Esophagus mucosa (tissue), 1 donor: ENCODE measurements at places on chromosomes 13 and 19.
A peak's percentile ranks its signal among the peaks of the same experiment; 100 is the strongest.

- no peak for ATAC-seq
Measured at GRCh38 chr13:77339408-77339807, 12.5 kb upstream of the MYCBP2 start.

DNA sequence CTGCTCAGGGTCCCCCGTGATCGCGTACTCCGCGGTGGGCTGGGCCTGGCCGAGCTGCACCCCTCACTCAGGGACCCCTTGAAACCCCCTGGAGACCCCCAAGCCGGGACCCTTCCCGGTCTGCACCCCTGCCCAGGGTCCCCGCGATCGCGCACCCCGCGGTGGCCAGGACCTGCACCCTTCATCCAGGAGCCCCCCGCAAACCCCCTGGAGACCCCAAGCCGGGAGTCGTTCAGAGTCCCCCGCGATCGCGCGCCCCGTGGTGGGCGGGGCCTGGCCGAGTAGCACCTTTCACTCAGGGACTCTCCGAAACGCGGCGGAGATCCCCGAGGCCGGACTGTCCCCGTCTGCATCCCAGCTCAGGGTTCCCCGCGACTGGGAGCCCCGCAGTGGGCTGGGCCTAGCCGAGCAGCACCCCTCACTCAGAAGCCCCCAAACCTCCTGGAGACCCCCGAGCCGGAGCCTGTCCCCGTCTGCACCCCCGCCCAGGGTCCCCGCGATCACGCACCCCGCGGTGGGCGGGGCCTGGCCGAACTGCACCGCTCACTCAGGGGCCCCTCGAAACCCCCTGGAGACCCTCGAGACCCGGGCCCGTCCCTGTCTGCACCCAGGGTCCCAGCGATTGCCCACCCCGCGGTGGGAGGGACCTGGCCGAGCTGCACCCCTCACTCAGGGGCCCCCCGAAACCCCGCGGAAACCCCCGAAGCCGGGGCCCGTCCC, 748 bp downstream of the LMNB2 start:
- ATAC-seq, result peak; percentile 38

GRCh38 chr19:15290166-15290565, 42.2 kb downstream of the BRD4 start:
- ATAC-seq, result no peak

DNA sequence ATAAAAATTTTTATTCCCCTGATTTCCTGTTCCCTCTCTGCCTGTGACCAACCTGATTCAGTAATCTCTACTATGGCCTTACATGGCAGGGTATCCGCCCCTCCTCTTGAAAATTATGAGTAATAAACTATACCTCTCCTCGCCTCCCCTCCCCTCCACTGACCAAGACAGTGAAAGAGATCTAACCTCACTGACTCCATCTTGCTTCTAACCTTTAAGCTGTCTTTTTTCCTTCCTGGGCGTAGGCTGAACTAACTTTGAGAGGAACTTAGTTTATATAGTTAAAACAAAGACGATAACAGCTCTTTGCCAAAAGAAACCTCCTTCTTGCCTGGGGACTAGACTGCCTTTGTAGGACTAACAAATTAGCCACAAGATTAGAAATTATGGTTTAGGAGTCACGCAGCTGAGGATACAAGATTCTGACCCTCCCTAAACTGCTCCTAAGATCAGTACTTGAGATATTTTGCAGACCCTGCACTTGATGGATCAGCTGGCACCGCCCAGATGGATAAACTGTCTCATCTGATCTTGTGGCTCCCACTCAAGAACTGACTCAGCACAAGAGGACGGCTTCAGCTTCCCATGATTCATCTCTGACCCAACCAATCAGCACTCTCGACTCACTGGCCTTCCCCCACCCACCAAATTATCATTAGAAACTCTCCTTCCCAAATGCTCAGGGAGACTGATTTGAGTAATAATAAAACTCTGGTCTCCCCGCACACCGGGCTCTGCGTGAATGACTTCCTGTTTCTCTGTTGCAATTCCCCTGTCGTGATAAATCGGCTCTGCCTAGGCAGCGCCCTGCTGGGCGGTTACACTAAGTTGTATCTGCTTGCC, 187.1 kb downstream of the TDRD3 start:
- ATAC-seq, result peak; percentile 55

GRCh38 chr13:32592082-32592481, 5.8 kb downstream of the PDS5B start:
- ATAC-seq, result no peak
